ENCODE measurements at places on chromosomes 4 and X.

DNA sequence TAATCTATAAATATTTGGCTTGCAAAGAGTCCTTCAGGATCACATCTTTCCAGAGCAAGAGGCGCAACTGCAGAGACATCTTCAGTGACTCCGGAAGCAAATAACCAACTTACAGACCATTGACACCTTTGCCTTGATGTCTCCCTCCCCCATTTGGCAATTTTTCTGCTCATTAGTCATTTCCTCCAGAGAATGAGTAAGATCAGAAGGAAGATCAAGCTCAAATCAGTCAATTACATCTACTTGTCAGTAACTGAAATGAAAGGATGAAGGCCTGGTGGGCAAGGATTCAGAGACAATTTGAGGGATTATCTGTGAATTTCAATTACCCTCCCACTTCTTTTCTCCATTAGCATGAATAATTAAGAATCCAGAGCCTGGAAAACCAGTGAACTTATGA lies 665.6 kb upstream of the CPEB2 start:
- DNase-seq, result no peak

DNA sequence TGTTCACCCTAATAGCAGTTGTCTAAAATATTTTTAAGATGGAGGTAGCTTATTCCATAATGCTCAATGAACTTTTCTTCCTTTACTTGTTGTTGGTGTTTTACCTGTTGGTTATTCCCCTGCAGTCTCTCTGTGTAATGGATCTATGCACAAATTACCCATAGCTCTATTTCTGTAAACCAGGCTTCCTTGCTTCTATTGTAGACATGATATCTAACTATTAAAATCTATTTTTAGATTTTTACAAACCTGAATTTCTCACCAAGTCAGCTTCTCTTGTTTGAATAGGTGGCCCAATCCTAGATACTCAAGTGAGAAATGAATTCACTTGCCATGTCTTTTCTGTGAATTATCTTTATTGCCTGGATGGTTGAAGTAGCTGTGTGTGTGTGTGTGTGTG lies 24.8 kb downstream of the BMP2K start:
- no peak for DNase-seq

GRCh38 chrX:133590703-133591505 lies 175.6 kb upstream of the GPC4 start:
- DNase-seq, result no peak

DNA sequence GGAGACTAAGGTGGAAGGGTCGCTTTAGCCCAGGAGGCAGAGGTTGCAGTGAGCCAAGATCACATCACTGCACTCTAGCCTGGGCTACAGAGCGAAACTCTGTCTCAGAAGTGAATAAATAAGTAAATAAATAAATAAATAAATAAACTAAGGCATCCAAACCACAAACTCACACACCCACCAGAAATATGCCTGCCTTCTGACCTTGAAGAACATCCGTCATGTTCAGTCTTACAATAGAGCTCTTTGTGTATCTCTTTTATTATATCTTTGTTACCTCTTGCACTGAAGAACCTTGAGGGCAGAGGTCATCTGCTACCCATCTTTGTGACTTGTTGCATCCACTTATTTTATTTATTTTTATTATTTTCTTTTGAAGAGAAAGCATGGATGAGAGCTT lies 71.6 kb downstream of the PRRG1 start:
- no peak for DNase-seq

DNA sequence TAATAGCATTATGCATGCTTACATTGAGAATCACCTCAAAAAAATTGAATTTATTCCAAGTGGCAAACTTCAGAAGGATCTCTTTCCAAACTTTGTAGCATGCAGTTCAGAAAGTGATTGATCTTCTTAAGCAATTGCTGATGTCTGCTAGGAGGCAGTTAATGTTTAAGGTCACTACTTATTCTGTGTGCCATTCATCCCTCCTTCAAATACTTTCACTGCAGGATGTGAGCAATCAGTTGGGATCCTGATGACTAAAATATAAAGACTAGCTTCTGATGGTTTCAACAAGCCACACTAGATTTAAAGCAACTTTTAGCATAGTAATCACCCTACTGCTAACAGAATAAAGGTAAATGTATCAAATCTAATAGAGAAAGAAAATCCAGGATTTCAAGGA lies 414.1 kb downstream of the ADGRL3 start:
- DNase-seq, result no peak

GRCh38 chr4:150694438-150694837 lies 112.5 kb downstream of the MAB21L2 start:
- no peak for DNase-seq

- DNase-seq, result no peak
These were observed 8.3 kb upstream of the PF4V1 start for GRCh38 chr4:73844806-73845205.

GRCh38 chr4:26074712-26075430 lies 160.9 kb downstream of the SMIM20 start:
- DNase-seq, result no peak

- DNase-seq, result no peak
These were observed 175.2 kb downstream of the GC start for GRCh38 chr4:71608678-71609071.

DNA sequence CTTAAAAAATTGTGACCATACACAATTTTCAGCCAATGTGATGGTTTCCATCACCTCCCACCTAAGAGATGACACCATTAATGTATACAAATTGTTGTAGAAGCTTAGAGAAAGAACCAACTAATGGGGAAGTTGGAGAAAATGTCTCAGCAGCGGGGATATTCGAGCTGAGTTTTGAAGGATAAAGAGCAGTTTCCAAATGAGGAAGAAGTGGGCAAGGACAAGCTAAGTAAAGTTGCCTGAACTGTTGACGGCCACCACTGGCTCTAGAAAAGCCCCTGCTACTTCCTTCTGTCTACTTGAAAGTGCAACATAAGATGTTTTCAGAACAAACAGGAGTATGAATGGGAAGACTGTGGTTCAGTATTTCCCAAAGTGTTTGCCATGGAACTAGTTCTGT lies 92.0 kb downstream of the CHRNA9 start:
- DNase-seq, result no peak

- DNase-seq, result no peak
These were observed at the start of gene TRIML1 for GRCh38 chr4:188139141-188139540. Gene TRIML1 (plus strand): TSS chr4:188139441. CDS start chr4:188139559, 118 bp downstream.

- no peak for DNase-seq
These were observed 29.4 kb downstream of the UVSSA start for GRCh38 chr4:1376391-1376840.

- DNase-seq, result no peak
These were observed 78.1 kb upstream of the BOD1L1 start for GRCh38 chr4:13705521-13706041.

DNA sequence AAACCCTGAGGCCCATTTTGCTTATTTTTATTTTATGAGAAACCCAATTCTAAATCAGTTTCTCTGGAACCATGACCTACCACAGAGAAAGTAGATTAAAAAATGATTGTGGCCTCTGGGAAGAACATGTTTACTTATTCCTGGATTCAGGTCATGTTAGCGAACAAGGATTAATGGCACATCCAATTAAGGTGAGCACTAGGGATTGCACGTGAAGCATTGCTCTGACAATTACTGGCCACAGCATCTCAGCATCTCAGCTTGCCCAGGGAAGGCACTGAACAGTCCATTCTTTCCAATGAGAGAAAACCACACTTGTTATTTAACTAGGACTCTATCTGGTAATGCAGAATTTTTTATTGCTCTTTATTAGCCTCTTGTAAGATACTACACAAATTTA lies 119.8 kb downstream of the ZNF330 start:
- no peak for DNase-seq

- no peak for DNase-seq
These were observed 23.9 kb downstream of the MOB1B start for GRCh38 chr4:70925899-70926635.

GRCh38 chrX:29728639-29729038 lies 486.7 kb upstream of the MAGEB2 start:
- DNase-seq, result no peak

- DNase-seq, result no peak
These were observed 773 bp downstream of the PRMT9 start for GRCh38 chr4:147683188-147683591.

DNA sequence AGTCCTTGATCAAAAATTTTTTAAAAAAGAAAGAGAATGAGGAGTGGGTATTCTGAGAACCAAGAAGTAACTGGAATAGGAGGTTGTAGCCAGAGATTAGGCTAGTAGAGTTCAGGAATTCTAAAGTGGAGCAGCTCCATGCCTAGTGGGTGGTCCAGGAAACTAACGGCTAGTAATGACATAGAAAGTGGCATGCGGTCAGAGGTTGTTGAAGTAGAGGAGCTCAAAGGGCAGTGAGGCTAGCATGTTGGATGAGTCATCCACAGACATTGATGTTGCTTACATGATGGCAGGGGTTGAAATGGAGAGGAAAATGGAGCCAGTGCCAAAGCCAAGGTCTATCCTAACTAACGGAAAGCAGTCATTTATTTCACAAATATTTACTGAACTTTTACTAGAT lies 42.1 kb downstream of the TEX13B start:
- no peak for DNase-seq

DNA sequence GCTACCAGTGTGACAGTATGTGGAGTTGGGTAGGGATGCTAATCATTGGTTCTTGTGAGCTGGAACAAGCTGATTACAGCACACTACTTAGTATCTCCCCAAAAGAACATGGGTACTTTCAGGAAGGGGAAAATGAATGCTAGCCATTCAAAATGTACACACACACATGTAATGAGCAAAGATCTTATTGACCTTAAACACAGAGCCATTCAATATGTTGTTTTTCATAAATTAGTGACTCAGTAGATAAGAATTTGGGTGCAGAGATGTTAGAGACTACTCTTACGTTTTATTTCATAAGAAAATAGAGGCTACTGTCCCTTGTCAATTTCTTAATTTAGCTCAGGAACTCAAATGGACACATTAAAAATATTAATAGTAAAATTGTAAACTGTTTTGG lies 509.5 kb upstream of the ATOH1 start:
- no peak for DNase-seq

DNA sequence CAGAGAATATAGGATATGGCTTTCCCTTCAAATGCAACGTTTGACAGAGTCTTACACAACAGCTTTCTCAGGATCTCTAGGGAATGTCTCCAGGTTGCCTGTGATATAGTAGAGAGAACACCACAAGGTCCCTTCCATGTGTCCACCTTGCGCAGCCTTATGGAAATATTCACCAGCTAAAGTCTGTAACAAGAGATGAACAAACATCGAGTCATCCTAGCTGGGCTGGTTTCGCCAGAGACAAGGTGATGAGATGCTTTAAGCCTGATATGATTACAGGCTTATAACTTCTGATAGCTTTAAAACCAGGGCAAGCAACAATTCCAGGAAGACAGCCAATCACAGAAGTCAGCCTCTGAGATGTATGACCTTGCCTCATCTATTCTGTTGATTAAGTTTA lies 83.8 kb downstream of the SEL1L3 start:
- no peak for DNase-seq

DNA sequence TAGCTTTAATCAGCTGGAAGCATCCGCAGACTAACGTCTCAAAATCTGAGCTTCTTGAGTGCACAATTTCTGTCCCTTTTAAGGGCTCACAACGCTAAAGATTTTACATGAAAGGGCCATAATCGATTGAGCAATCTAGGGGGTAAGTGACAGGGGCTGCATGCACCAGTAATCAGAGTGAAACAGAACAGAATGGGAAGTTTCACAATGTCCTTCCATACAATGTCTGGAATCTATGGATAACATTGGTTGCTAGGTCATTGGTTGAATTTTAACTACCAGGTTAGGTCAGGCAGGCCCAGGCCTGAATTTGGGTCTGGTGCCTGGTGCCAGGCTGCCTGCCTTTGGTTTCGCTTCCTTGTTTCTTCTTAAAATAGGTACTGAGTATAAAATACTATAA lies 42.0 kb upstream of the MTMR8 start:
- no peak for DNase-seq

- DNase-seq, result no peak
These were observed 227.3 kb upstream of the ZC4H2 start for GRCh38 chrX:65203545-65203944.

- DNase-seq, result no peak
These were observed 79.6 kb downstream of the ANTXR2 start for GRCh38 chr4:79993476-79993875.

- DNase-seq, result no peak
These were observed 162.5 kb upstream of the ATP6AP2 start for GRCh38 chrX:40418146-40418812.

GRCh38 chr4:188911199-188911598 lies 772.0 kb downstream of the TRIML1 start:
- no peak for DNase-seq

- no peak for DNase-seq
These were observed 9.5 kb downstream of the XAGE1B start for GRCh38 chrX:52507331-52507730.

GRCh38 chr4:53730031-53730805 lies 138.9 kb upstream of the LNX1 start:
- DNase-seq, result no peak

GRCh38 chr4:136863756-136864155 lies 668.5 kb downstream of the PCDH18 start:
- DNase-seq, result no peak

DNA sequence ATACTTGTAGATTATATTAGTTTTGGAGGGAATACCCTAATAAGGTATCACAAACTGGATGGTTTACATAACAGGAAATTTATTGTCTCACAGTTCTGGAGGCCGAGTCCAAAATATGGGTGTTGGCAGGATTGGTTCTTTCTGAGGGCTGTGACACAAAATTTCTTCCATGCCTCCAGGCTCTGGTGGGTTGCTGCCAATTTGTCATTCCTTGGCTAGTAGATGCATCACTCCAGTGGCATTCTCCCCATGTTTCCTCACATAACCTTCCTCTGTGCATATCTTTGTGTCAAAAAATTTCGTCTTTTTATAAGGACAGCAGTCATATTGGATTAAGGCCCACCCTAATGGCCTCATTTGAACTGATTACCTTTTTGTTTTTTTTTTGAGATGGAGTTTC lies 49.3 kb downstream of the APELA start:
- DNase-seq, result no peak

DNA sequence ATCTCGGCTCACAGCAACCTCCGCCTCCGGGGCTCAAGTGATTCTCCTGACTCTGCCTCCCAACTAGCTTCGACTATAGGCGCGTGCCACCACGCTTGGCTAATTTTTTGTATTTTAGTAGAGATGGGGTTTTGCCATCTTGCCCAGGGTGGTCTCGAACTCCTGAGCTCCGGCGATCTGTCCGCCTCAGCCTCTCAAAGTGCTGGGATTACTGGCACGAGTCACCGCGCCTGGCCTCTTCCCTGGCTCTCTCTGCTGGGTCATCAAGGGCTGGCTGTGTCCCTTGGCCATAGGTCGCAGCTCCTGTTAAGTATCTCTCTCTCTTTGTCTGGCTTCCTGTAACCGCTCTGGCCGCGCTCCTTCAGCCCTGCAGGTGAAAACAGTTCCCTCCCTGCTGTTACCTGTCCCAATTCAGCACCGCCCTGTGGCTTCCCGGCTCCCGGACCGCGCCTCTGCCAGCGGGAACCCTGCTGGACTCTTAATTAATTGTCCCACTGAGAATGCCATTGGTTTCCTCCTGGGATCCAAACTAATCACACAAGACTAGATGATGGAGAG lies 1.3 kb upstream of the RGS12 start:
- no peak for DNase-seq
